ENCODE measurements at places on chromosomes 1 and 21.

GRCh38 chr1:205488074-205488723 lies 16.3 kb upstream of the CDK18 start:
- DNase-seq = peak; percentile 16

GRCh38 chr1:15542388-15543250 lies 16.0 kb downstream of the DNAJC16 start:
- no peak for DNase-seq

DNA sequence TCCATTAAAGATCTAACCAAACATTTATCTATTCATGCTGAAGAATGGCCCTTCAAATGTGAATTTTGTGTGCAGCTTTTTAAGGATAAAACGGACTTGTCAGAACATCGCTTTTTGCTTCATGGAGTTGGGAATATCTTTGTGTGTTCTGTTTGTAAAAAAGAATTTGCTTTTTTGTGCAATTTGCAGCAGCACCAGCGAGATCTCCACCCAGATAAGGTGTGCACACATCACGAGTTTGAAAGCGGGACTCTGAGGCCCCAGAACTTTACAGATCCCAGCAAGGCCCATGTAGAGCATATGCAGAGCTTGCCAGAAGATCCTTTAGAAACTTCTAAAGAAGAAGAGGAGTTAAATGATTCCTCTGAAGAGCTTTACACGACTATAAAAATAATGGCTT lies 81.2 kb downstream of the PRDM2 start:
- DNase-seq = no peak

DNA sequence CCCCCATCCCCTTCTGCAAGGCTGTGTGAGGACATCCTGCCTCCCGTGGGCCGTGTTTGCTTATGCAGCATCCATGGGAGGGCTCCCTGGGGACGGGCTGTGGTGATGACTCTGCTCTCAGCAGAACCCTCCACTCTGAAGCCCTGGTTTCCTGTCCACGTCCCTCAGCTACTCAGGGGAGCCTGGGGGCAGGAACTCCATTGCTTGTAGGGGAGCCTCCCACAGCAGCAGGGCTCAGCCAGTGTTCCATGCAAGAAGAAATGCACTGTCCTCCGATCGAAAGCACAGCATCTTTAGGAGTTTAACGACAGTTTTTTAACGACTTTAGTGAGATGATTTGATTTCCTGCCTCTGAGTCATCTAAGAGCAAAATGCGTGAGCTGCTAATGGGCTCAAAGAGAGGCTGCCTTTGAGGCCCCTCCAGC lies 8.3 kb upstream of the KCNAB2 start:
- DNase-seq = peak; percentile 49

DNA sequence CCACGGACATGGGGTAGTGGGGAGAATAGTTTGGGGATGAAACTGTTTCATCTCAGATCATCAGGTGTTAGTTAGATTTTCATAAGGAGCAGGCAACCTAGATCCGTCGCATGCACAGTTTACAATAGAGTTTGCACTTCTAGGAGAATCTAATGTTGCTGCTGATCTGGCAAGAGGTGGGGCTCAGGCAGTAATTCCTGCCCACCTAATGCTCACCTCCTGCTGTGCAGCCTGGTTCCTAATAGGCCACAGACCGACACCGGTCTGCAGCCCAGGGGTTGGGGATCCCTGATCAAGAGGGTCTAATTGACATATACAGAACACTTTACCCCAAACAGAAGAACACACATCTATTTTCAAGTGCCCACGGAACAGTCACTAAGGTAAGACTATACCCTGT lies 275.1 kb downstream of the PTPRU start:
- no peak for DNase-seq

GRCh38 chr1:4428711-4429110 lies 225.7 kb upstream of the AJAP1 start:
- no peak for DNase-seq

DNA sequence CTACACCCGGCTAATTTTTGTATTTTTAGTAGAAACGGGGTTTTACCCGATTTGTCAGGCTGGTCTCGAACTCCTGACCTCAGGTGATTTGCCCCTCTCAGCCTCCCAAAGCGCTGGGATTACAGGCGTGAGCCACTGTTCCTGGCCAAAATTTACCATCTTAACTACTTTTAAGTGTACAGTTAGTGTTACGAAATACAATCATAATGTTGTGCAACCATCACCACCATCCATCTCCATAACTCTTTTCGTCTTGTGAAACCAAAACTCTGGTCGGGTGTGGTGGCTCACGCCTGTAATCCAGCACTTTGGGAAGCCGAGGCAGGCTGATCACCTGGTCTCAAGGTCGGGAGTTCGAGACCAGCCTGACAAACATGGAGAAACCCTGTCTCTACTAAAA lies 14.1 kb upstream of the ZBTB40 start:
- no peak for DNase-seq

DNA sequence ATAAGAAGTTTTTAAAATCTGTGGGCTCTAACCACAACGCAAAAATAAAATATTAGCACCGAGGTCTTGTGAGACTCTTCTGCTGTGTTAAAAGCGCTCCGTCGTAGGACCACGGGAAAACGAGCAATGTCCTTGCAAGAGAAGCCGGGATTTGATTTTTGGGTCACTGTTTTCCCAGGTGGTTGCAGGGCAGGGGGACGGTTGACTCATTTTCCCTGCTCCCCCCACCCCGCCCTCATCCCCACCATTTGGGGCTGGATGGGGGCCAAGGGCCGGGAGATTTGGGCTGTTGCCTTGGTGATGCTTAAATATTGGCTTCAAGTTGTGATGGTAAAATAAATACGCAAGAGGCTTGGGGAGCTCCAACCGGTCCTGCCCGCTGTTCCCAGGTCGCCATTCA lies 67.6 kb upstream of the SLC25A33 start:
- DNase-seq = no peak

GRCh38 chr1:240426051-240426450 lies 185.9 kb downstream of the GREM2 start:
- DNase-seq = peak; percentile 42

DNA sequence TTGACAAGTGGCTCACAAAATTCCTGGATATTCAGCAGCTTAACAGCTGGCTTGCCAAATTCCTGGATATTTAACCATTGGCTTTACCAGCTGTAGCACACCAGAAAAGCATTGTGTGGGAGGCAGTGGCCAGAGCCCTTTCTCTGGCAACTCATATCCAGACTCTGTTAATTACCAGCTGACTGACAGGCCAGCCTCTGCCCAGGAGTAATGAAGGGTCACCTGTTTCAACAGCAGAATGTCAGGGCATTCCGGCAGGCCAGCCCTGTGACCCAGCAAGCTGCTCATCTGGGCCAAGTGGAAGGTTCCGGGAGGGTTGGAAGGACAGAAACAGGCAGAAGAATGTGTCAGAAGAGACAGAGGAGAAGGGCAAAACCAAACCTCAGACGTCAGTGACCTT lies 35.2 kb upstream of the KIRREL1 start:
- DNase-seq = no peak

DNA sequence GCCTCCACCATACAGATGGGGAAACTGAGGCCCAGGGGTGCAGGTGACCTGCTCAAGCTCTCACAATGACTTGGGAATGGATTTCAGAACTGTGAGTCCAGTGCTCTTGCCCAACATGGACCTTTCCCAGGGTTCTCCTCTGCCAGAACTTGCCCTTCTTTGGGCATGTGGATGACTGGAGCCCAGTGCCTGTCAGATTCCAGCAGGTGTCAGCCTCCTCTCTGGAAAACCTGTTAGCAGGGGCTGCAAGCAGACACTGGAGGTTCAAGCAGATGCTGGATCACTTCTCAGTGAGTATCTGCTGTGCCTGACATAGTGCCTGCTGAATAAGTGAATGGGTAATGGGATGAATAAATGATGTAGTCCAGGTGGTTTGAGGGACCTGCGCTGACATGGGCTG lies 314.2 kb upstream of the POU3F1 start:
- no peak for DNase-seq

- DNase-seq = no peak
Observed at GRCh38 chr1:91053630-91054029, 31.8 kb upstream of the ZNF644 start.

- no peak for DNase-seq
Observed at GRCh38 chr1:1176931-1177330, 3.3 kb downstream of the TTLL10 start.

DNA sequence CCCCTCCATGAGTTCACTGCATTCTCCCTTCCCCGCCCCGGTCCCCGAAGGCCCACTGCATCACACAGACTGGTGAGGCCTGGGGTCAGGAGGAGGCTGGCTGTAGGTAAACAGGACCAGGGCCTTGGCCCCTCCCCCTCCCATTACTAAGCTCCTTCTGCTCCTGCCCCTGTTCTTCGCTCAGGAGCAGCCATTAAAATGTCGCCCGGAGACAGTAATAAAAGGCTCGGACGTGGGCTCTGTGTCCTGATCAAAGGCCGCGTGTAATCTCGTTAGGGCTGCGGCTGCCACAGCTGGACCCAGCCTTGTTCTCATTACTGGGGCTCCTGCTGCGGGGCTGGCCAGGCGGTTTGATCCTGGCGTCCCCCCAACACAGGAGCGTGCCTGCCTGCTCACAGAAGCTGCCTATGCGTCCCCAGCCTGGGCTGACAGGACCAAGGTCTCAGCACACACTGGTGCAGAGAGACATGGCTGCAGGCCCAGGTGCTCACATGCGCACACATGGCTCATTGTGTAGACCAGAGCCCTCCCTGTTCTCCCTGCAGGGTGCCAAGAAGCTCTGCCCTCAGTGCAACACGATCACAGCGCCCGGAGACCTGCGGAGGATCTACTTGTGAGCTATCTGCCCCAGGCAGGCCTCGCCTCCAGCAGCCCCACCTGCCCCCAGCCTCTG lies 24.0 kb downstream of the TMEM53 start:
- DNase-seq = no peak

DNA sequence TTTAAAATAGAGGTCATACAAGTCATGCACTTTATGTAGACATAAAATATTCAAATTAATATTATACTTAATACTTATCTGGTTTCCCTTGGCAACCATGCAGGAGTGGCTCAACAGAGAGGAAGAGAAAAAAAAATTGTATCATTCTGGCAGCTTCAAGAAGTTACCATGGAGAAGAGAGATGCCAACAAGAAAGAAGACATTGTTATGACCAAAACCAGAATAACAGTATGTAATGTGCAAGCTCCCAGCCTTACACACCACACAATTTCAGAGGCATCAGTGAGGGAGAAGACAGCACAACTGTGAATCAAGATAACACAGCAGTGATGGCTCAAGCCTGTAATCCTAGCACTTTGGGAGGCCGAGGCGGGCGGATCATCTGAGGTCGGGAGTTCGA lies 49.1 kb upstream of the RCOR3 start:
- DNase-seq = no peak

DNA sequence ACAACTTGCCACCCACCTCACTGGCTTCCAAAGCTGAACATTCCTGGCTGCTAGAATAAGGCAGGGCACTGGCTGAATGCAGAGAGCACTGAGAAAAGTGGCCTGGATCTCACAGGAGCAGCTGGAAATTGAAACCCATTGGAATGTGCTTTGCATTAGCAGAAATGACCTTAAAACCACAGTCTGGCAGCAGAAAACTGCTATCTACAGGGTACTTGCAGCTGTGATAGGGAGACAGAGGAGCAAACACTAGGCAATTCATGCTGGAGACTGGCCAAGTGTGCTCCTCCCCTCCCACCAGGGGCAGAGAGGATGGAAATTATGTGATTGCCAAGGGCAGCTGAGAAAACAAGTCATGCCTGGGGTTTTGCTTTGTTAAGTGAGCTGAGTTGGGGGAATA lies 47.2 kb downstream of the HSD3B1 start:
- DNase-seq = peak; percentile 43

- no peak for DNase-seq
Observed at GRCh38 chr1:23357138-23357908, 12.3 kb downstream of the ZNF436 start.

GRCh38 chr1:32201011-32201855 lies 838 bp downstream of the CCDC28B start:
- DNase-seq = no peak

DNA sequence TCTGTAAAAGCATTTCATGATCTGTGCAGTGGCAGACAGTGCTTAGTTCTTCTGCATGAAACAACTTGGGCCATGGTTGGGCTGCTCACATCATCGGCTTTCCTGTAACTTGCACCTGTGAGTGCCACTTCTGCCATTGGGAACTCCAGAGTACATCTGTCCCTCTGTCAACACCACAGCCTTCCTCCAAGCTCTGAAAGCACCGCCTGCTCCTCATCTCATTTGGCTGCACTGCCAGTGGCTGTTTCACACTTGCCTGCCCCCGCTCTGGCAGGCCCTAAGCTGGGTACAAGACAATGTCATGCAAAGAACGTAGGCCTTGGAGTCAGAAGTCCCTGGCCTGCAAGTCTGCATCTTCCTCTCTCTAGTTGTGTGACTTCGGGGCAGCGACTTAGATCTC lies 46.4 kb downstream of the DDX20 start:
- no peak for DNase-seq

GRCh38 chr1:116753312-116753711 lies 918 bp upstream of the CD2 start:
- DNase-seq = no peak

GRCh38 chr1:108059945-108060344 lies 95.0 kb upstream of the VAV3 start:
- DNase-seq = no peak

GRCh38 chr1:209051570-209051969 lies 531.9 kb upstream of the CAMK1G start:
- no peak for DNase-seq

GRCh38 chr1:218548764-218549163 lies 203.6 kb downstream of the TGFB2 start:
- no peak for DNase-seq

GRCh38 chr1:209835782-209836298 lies 8.1 kb downstream of the UTP25 start:
- DNase-seq = no peak

DNA sequence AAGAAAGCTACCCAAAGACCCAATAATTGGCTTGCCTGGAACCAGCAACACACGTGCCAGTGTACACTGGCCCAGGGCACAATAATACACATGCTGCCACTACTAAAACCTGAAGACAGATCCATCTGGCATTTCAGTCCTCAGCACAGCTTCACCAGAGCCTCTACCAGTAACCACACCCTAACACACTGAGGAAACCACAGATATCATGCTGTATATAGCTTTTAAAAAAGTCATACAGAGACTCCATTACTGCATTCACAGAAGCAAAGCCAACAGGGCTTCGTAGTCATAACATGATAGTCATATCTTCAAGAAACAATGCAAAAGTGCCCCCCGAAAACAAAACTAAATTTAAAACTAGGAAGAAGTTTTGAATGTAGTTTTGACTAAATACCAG lies 40.6 kb upstream of the NEGR1 start:
- no peak for DNase-seq

- DNase-seq = no peak
Observed at GRCh38 chr21:46159390-46159789, 4.0 kb upstream of the FTCD start.

DNA sequence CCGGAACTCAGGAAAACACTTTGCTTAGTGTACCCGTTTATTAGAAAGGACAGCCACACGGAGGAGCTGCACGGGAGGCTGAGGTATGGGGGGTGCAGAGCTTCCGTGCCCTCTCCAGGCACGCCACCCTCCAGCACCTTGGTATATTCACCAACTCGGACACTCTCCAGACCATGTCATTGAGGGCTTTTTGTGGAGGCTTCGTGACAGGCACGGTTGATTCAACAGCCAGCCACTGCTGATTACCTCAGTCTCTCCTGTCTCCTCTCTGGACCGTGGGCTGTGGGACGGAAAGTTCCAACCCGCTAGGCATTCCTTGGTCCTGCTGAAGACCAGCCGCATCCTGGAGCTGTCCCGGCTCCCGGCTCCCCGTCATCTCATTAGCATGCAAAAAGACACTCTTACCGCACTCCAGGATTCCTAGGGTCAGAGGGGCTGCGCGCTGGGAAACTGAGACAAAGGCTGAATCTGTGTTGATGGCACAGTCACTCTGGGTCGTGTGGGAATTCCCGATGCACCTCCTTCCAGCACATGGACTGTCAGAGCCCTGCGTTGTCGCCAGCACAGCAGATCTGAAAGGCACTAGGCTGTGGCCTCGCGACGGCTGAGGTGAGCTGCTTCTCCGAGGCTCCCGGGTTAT lies 65.6 kb downstream of the PRKCZ start:
- DNase-seq = no peak

Measured in AG09309 (cell line).